Mucosa of gallbladder (tissue), 1 donor: ENCODE measurements at places on chromosomes 1 and 21.

GRCh38 chr1:81974883-81975555 is 174.3 kb downstream of the ADGRL2 start:
- no peak for DNase-seq

DNA sequence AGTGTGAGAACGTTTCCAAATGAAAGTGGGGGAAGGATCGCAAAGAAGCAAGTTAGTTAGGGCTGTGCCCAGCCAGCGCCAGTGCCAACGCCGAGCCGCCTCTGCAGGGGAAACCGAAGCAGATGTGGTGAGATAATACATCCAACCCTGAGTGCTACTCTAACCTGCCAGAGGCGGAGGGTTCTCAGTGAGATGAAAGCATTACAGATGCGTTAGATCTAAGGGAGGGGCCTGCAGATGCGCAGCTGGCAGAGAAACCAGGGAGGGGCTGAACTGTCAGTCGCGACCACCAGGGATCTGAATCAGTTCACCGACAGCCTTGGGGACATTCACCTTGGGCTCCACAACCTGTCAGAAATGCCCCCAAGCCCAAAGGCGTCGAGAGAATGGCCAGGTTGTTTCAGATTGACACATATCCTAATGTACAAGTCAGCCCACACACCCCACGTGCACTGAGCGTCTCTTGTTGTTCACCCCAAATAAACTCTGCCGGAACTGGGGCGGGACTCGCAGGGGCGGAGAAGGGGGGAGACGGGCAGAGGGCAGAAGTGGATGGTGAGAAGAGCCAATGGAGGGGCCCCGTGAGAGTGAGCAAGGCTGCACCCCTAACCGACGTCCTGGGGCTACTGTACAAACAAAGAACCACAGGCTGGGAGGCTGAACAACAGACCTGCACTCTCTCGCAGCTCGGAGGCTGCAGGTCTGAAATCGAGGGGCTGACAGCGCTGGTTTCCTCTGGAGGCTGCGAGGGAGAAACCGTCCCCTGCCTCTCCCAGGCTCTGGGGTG is 8.7 kb upstream of the UMODL1 start:
- peak; percentile 57 for DNase-seq

DNA sequence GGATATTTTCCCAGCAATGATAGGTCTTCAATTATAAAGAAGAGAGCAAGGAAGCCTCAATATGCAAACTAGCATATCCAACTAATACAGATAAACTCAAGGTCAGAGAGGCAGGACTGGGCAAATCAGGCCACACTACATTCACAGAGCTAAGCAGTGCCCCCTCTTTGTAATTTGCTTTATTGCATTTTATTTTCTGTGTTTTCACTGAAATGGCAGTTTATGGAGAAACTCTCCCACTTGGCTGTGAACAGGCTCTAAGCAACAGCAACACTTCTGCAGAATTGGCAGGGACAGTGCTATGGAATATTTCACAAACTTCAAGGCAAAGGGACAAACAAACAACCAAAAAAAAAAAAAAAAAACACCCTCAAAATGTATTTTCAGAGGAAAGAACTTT is 93.4 kb upstream of the SOD1 start:
- no peak for DNase-seq

DNA sequence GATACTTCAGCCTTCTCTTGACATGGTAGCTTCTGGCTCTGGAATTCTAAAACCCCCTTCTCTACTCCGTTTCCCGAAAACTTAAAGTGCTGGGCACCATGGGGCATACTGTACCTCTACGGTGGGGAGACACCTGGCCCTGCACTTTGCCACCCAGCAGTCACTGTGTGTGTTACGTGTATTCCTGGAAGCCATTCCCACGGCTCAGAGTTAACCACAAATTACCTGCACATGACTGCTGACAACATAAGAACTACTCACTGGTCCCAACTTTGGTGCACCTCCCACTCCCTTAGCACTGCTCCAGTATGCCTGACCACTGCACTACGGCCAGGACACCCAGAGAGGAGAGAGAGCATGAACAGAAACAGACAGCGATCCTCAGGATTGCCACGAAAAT is 29.4 kb upstream of the TMPRSS2 start:
- DNase-seq, result no peak

GRCh38 chr1:192573499-192573898 is 2.1 kb upstream of the RGS1 start:
- no peak for DNase-seq

- DNase-seq, result no peak
Observed at GRCh38 chr1:53835491-53835890, 2.6 kb downstream of the NDC1 start.

DNA sequence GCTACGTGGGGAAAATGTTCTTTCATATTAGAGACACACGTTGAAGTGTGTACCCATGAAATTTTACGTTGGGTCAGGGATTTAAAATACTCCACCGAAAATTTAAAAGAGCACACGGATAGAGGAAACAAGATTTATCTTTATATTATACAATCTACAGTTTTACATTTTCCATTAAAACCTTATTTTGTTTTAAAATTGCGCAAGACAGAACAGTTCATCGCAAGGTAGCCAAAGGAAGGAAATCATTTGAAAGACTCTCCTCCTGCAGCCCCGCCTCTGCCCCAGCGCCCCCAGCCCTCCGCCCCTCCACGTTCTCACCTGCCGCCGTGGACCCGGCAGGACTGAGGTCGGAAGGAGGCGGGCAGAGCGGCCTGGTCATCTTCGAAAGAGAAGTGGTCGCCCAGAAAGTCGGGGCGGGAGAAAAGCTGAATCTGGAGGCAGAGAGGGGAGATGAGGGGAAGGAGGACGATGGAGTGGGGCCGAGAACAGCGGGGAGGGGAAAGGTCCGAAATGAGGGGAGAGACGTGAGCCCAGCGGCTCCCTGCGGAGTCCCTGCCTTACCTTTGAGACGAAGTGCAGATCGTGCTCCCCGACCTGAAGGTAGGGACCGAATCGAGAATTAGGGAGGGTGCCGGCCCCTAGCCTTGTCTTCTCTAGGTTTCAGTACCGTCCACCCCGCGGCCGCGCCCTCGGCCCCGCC is 18.0 kb downstream of the CRYBG2 start:
- no peak for DNase-seq
